RPMI7951 (cell line): ENCODE measurements at places on chromosomes 4 and X. TPM values are rescaled to one million over a fixed set of nuclear protein-coding genes. Genes with fewer than 3 reads are reported as not detected.

PKD2 gene
- 25.1 and 29.1 TPM in 2 replicates for total RNA-seq

NLGN4X gene
- total RNA-seq: under 0.01 TPM in 1 of 2 replicates, not detected in the other

BEX1 gene
- 50.0 and 56.3 TPM in 2 replicates for total RNA-seq

NALF2 gene
- total RNA-seq: not detected in 2 replicates

COX7B gene
- 915 and 1,058 TPM in 2 replicates for total RNA-seq

SASH3 gene
- total RNA-seq: not detected in 2 replicates

ARHGAP4 gene
- total RNA-seq: 0.29 and 1.9 TPM in 2 replicates

CLDN22 gene
- not detected in 2 replicates for total RNA-seq

CXCL6 gene
- total RNA-seq: not detected in 2 replicates

C1QTNF7 gene
- total RNA-seq: not detected in 2 replicates

ATP2B3 gene
- not detected in 2 replicates for total RNA-seq

AGTR2 gene
- not detected in 2 replicates for total RNA-seq

MAGEC2 gene
- total RNA-seq: 170 and 184 TPM in 2 replicates

MAGEA2B gene
- total RNA-seq: 16.1 and 16.7 TPM in 2 replicates

GRCh38 chrX:75746891-75747639 is 38.0 kb downstream of the MAGEE2 start:
- DNase-seq: peak; percentile 42

DNA sequence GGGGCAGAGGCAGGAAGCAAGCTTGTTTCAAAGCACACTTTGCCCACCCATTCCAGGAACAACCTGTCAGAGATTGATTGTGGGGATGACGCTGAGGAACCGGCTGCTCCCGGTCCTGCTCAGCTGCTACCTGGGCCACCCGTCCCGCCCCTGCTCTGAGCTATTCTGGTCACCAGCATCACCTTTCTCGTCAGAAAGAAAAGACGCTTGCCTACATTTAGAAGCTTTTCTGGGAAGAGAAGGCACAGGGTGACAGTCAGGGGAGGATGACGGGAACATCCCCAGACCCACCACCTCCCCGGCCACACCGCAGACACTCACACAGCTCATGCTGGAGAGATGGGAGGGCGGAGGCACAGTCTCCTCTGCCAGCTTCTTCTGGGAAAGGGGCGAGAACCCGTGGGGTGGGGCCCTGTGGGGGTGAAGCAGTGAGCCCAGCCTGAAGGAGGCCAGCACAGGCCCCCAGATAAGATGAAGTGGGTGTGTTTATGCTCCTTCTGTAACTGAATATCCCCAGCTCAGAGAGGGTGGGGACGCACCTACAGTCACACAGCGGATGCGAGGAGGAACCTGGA is 81.8 kb downstream of the CPZ start:
- DNase-seq: no peak

- DNase-seq: no peak
Observed at GRCh38 chrX:139750390-139750789, 42.4 kb upstream of the MCF2 start.

DNA sequence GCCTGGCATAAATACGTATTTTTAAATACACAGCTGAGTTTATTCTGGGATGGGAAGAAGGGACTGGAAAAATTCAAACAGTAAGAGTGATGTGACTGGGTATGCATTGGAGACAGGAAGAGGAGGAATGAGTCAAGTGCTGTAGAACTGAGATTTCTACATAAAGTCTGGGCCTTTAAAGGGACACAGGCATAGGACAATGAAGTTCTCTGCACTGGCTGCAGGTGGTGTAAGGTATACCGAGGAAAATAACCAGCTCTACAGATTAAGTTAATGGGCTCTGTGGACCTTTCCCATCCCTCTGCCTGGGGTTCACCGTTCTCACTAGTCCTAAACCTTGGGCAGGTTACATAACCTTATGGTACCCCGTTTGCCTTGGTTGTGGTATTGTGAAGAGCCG is 68.7 kb downstream of the DHX15 start:
- no peak for DNase-seq

GRCh38 chr4:158496030-158496741 is 25.5 kb upstream of the RXFP1 start:
- DNase-seq: peak; percentile 7

GRCh38 chr4:79673898-79674297 is 265.9 kb upstream of the GK2 start:
- DNase-seq: no peak

DNA sequence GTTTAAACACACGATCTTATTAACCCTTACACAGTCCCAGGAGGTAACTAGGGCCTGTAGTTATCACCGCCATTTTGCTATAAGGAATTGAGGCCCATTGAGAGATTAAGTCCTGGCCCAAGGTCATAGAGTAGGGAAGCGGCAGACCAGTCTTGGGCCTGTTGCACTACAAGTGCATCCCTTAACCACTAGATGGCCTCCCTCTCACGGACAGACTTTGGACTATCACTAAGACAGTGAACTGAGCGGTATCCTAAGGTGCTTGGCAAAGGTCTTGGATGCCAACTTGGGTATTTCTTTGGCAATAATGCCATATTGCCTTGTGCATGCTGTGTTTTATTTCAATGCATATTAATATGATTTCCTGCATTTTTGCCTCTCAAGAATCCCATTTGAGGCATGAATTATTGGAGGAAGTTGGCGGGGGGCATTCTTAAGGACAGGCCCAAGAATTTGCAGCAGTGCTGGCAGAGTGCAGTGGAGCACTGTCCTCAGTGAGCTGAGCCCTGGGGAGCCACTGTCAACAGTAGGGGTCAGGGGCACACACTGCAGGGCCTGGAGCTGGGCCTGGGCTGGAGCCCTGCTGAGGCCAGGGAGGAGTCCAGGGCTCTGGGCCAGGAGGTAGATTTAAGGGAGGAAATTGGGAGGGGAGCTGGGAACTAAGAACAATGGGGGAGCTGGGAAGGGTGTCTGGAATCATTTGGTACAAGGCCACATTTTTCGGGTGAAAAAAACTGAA is 147.4 kb downstream of the SMIM20 start:
- peak; percentile 63 for DNase-seq

DNA sequence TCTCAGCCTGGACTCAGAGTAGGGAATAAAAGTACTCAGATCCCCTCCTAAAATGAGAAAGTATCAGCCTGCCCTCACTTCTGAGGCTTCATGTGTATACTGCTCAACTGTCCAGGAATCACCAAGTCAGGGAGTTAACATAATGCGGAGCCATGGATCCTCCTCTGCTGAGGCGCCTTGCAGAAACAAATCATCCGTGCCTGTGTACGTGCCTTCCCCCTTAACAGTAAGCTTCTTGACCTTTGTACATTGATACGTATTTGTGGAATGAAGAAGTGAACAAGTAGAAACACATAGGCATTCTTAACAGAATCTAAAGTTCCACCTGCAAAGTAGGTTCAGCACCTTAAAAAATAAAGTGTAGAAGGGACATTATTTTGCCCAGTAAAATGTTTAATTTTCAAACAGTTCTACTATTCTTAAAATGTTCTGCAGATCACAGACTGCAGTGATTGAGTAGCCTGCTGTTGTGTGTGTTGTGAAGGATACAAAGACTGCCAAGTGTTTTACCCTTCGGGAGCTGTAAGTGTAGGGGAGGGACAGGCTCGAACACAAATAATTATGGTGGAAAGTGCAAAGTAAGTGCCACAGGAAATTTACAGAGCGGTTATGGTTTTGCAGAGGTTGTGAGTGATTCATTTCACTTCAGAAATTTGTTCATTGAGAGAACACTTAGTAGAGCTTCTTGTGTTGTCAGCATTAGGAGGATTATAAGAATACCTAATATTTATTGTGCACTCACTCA is 61.9 kb downstream of the ARHGAP10 start:
- no peak for DNase-seq

DNA sequence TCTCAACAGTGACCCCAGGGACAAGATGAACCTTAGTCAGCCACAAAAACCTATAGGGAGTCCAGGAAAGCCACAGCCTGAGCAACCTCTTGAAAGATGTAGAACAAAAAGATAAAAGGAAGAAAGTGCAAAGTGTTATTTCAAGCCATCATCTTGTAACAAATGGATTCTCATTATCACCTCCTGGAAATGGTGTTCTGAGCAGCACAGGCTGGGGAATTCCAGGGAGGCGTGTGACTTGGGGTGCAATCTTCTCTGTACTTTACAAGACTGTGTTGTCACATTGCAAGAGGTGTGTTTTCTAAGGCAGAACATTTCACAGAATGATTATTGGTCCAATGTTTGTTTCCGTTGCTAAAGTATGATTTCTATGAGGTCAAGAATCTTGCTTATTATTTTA is 214.0 kb downstream of the DHRSX start:
- no peak for DNase-seq

- peak; percentile 9 for DNase-seq
Observed at GRCh38 chr4:15774020-15774420, 4.1 kb upstream of the CD38 start.

GRCh38 chrX:17644001-17644400 is 93.3 kb upstream of the SCML1 start:
- no peak for DNase-seq

DNA sequence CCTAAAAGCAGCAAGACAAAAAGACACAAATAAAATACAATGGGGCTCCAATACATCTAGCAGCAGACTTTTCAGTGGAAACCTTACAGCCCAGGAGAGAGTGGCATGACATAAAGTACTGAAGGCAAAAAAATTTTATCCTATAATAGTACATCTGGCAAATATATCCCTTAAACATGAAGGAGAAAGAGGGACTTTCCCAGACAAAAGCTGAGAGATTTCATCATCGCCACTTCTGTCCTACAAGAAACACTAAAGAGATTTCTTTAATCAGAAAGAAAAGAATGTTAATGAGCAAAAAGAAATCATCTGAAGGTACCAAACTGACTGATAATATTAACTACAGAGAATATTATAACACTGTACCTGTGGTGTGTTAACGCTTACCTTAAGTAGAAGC is 86.4 kb downstream of the ANKRD17 start:
- DNase-seq: no peak

- DNase-seq: no peak
Observed at GRCh38 chrX:79336869-79337815, 30.0 kb downstream of the ITM2A start.

DNA sequence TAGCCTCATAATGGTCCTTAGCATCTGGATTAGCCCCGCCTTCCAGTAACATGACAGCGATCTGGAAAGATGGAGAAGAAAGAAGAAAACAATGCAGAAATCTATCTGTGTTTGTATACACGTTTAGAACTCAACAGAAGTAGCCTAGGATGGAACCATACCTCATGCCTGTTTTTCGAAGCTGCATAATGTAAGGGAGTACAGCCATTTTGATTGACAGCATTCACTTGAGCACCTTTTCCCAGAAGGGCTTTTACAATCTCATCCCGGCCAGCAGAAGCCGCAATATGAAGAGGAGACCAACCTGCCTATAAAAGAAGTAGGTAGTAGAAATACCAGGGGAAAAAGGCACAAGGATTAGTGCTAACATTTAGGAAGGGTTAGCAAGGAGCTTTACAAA is 3.5 kb downstream of the PSMD10 start:
- no peak for DNase-seq

DNA sequence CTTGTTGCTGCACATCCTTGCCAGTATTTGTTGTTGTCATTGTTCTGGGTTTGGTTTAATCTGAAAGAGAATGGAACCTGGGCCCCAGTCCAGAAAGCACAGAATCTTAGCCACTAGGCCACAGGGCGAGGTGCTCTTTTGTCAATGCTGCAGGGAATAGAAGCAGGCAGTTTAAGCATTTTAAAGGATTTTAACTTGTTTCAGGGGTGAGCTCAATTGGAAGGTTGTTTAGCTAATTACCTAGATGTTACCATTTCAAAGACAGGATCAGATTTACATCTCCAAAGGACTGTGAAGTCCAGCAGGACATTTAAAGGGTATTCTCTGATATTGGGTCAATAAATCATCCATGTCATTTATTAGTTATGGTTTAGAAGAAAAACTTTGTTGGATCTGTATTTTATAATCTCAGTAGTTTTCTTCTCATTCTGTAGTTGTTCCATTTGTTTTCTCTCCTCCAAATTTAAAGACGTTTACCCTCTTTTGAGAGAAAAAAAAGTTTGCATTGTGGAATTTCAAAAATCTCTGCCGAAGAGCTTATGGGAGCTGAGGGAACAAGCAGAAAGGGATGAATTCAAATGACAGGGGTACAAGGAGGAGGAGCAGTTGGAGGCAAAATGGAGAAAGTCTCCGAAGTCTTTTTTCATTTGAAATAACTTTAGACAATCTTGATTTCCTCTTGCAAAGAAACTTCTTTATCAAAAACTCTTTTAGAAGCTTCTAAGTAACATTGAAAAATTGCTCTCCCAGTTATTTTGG is 57.5 kb upstream of the FAM47C start:
- DNase-seq: no peak

DNA sequence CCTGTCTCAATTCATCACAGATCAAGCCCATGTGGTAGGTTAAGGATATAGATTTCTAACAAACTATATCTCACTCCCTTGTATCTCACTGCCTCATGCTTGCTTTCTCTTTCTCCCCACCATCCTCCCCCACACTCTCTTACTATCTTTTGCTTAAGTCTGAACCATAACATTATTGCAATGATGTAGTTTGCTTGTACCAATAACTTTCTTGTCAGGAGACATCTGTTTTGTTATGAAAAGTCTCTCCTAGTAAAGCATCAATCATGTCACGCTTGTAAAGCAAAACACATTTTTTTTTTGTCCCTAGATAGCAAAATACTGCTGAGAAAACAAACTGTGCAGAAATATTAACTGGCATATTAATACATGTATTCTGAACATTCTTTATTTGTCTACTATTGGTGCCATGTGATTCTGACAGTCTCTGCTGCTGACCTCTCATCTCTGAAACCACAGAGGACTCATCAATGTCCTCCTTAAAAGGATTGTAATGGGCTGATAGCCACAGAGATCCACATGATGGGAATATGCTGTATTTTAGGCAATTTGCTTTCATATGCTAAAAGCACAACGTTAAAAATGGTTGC is 217.5 kb downstream of the VEGFC start:
- DNase-seq: no peak

- DNase-seq: no peak
Observed at GRCh38 chrX:121562616-121563015, 515.2 kb downstream of the GLUD2 start.

GRCh38 chr4:101177154-101177553 is 170.2 kb downstream of the PPP3CA start:
- DNase-seq: no peak

- no peak for DNase-seq
Observed at GRCh38 chrX:56762707-56763555, 33.9 kb downstream of the NBDY start.

GRCh38 chr4:113469023-113469390 is 292.5 kb downstream of the CAMK2D start:
- no peak for DNase-seq

- DNase-seq: no peak
Observed at GRCh38 chr4:11746734-11747133, 318.0 kb upstream of the HS3ST1 start.

- peak; percentile 92 for DNase-seq
Observed at GRCh38 chrX:78650906-78651437, 8.2 kb downstream of the RTL3 start.

GRCh38 chr4:8775121-8775520 is 96.5 kb downstream of the HMX1 start:
- no peak for DNase-seq
